Stimulated activated CD8-positive, alpha-beta memory T cell treated with anti-CD3 and anti-CD28 coated beads, Interleukin-4, amount 100 ng/mL, for 48 hours (primary cell): ENCODE measurements at places on chromosomes 16 and 17.

DNA sequence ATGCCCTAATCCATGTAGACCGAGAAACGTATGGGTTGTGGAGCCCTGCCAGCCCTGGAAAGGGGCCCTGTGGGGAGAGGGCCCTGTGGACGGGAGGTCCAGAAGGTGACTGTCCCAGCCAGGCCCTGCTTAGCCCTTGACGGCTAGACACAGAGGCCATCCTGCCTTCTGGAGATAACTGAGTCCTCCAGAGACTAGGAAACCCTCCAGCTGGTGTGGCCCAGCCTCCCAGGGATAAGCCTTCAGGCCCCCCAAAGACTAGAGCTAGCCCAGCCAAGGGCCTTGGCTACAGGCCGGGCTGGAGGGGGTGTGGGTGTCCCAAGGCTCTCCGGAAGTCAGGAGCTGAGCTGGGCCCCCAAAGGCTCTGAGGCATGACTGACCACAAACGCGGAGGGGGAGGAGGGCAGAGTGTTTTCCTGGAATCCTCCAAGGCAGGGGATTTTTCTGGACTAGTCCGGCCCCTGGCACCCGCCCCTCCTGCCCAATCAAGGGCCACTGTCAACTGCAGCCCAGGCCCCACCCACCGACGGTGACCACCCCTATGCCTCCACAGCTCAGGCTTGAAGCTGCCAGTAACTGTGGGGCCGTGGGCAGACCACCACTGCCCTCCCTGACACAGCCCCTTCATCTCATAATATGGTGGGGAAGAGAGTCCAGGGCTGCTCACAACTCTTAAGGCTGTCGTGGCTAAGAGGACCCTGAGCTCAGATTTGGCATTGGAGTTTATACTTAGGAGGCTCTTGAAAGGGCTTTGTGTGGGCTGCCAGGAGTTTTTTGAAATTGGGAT is 885 bp upstream of the VASN start:
- DNase-seq: no peak

GRCh38 chr16:18942061-18942460 is 15.9 kb upstream of the SMG1 start:
- DNase-seq: no peak

DNA sequence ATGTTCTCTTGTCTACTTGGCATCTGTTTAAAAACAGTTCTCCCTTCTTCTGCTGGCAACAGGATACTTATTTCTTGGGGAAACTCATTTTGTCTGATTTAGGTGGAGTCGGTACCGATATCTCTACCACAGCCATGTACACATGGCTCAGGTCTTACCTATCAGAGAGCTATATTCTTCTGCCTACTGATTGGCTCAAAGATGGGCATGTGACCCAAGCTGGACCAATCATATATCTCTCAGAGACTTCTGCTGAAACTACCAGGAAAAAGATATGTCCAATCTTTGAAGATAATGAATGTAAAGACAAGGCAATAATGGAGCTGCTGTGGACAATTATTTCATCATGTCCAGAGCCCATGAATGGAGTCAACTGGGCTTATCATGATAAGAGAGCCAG is 21.6 kb upstream of the SHISA9 start:
- no peak for DNase-seq

DNA sequence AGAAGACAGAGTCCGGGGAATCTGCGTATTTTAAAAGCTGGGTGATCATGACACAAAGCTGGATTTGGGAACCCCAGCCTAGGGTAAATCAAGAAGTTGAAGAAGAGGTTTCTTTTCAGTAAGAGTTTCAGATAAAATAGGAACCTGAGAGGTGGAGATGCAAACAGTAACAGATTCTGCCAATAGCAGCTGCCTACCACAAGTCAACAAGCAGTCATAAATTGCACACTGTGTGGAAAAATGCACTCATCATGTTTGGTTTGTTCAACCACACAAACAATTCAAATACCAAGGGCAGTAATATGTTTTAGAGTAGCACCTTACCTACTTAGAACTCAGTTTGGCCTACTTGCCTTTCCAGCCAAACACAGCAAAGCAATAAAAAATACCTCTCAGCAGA is 14.0 kb downstream of the MYO1D start:
- no peak for DNase-seq

DNA sequence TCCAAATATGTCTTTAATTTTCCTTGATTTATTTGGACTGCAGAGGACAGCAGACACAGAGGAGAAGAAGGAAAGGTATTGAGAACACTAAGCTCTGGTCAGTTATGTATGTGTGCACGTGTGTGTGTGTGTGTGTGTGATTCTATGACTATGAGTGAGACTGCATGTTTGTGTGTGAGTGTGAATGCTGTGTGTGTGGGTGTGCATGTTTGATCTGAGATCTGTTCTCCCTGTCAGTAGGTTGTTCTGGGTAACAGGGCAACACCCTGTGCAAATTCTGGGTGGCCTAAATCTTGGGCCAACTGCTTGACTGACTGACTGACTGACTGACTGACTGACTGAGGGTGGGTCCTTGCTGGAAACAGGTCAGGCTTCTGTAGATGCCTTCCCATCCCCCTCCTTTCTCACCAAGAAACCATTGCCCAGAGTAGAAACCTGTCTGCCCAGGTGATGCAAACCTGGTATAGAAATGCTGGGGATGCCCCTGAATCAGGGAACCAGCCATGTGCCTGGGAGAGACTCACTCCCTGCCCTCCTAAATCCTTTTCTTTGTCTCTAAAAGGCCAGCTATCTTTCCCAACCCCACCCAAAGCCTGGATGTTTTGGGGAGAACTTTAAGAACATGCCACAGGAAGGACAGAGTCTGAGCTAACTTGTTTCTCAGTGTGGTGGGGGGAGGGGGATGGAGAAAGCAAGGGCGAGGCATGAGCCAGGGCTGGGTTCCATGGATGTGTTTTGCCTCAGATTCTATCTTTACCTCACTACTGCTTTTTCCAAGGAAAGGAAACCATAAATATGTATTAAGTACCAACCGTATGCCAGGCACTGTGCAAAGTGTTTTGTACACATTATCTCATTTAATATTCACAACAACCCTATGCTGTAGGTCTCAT is 4.5 kb upstream of the NR1D1 start:
- no peak for DNase-seq

GRCh38 chr17:43620581-43620980 is 41.1 kb downstream of the MEOX1 start:
- DNase-seq: no peak

- no peak for DNase-seq
Measured at GRCh38 chr17:16425202-16425601, 9.8 kb downstream of the TRPV2 start.

DNA sequence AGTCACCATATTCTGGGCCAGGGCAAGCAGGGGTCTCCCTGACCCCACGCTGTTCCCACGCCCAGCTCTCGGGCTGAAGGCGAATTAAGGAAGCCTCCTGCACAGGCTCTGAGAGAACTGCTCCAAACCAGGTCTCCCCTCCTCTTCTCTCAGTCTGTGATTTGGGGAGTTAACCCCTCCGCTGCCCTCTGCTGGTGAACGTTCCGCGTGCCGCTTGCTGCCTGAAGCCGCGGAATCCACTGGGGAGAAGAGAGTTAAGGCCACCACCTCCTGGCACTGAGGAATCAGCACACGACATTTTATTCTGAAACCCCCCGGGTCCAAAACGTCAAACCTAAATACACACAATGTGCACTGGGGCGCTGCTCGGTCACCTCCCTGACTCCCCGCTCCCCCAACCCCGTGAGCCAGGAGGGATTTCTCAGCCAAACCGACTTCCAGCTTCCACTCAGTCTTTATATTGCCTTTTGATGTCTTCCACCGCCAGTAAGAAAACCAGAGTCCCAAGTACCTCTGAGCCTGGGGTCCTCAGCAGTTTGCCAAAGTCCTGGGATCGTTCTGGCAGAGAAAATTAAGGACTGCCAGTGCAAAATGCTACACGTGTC is 54.4 kb upstream of the RCVRN start:
- DNase-seq: peak; percentile 72

- DNase-seq: no peak
Measured at GRCh38 chr17:14119546-14119945, 50.2 kb downstream of the COX10 start.

- DNase-seq: no peak
Measured at GRCh38 chr17:57201481-57201880, 54.8 kb upstream of the MSI2 start.

DNA sequence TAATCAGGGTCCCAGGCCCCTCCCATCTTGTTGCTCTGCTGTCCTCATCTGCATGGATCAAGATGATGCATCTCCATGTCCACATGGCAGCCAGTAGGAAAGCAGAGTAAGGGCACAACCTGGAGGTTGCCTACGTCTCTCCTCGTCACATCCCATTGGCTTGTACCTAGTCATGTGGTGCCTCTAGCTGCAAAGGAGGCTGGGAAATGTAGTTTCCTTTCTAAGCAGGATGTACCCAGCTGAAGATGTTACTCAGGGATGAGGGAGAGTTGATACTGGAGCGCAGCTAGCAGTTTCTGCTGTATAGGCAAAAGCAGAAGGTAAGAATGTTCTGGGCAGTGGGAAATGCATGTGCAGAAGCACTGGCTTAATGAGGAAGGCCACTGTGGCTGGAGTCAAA is 20.8 kb downstream of the ABCC1 start:
- DNase-seq: no peak

GRCh38 chr17:56471696-56472095 is 121.8 kb upstream of the NOG start:
- DNase-seq: no peak

- DNase-seq: no peak
Measured at GRCh38 chr16:58638148-58639036, 8.8 kb upstream of the CNOT1 start.

DNA sequence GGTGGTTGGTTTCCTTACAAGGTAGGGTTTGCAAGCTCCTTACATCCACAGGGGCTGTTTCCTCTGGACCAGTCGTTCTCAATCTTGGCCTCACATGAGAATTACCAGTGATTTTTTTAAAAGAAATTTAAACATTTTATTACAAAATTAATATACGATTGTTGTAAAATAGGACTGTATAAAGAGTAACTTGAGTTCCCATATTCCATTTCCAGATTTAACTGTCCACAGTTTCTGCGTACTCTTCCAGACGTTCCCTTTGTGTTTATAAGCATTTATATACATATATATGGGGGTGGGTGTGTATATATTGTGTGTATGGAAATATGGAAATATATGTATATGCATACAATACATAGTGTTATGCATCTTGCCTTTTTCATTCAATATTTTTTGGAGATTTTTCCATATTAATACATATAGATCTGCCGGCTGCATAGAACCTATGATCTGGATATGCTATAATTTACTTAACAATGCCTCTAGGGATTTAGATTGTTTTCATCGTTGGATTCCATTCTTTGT is 31.5 kb downstream of the HLF start:
- no peak for DNase-seq

GRCh38 chr16:57807968-57808528 is 5.8 kb upstream of the KIFC3 start:
- peak; percentile 79 for DNase-seq

GRCh38 chr17:58755577-58756245 is at the start of gene PPM1E:
PPM1E (plus strand) TSS chr17:58755854.
- peak; percentile 61 for DNase-seq

GRCh38 chr17:50943575-50943933 is 77.4 kb upstream of the TOB1 start:
- DNase-seq: peak; percentile 38

DNA sequence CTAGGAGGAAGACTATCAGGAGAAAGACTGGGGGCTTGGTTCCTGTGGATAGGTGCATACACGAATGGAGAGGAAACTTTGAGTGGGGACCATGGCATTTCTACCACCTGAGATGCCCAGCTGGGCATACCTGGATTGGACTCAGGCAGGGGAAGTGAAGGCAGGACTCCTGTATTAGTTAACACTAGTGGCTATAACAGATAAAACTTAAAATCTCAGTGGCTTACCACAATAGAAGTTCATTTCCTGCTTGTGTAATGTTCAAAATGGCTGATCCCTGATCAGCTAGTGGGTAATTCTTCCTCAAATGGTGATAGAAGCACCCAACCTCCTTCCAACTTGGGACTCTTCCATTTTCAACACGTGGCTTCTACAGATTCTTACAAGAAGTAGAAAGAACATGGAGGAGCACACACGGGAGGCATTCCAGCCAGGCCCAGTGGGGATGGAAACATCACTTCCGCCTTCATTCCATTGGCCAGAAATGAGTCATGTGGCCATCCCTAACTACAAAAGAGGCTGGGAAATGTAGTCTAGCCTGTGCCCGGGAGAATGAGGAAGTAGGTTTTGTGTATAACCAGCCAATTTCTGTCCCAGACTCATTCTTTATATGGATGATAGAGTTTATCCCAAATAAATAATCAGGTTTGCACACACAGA is 112.1 kb downstream of the UTP18 start:
- DNase-seq: no peak

DNA sequence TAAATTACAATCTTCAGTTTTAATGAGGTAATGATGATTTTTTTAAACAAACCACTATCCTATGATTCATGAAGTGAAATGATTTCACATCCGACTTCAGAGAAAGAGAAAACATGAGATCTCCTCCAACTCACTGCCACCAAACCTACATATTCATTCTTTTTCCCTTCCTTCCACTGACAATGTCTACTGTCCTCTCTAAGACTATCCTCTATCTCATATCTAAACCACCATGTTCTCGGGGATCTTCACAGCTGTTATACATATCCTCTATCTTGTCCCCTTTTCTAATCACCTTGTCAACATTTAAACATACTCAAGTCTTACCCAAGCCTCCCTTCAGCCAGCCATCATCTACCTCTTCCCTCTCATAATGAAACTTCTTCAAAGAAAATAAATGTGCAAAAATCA is 53.5 kb downstream of the SMURF2 start:
- no peak for DNase-seq

DNA sequence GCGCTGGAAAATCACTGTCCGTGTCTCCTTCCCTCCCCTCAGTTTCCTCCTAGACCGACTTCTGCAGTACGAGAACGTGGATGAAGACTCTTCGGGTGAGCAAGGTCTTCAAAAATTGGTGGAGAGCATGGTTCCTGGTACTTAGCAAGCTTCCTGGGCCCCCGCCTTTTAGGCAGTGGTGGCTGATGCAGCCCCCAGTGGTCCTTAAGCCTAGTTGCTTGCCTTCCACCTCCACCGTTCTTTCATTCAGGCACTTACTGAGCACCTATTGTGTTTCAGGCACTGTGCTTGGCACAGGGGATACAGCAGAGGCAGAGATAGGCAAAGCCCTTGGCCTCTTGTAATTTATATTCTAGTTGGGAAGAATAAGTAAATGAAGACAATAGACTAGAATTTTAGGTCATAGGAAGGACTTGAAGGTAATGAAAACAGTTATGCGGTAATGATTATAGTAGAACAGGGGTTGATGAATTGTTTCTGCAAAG is 767 bp downstream of the INO80E start:
- DNase-seq: no peak

GRCh38 chr17:56083475-56083874 is 69.8 kb upstream of the ANKFN1 start:
- DNase-seq: no peak

DNA sequence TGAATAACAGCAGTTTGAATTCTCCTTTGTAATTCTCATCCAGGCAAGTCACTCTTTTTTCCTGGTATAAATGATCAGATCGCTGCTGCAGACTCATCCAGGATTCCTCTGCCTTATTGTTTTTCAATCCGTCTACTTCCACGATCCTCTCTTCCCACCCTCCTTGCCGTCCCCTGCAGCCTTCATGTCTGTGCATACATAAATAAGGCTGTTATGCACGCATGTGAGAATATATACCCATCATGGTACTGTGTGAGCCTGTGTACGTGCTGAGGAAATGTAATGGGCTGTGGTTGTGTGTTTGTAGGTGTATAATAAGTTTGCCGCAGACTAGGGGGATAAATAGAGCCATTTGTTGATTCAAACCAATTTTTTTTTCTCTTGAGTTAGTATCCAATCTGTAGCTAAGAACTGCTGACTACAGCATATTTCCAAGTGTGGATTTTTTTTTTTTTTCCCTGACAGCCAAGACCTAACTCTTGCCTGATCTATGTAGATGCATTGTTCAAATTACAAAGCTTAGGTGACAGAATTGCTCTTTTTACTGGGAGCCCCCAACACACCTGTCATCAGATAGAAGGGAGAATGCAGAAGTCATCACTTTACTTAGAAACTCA is 62.2 kb downstream of the RBFOX1 start:
- DNase-seq: no peak
